Stimulated activated CD8-positive, alpha-beta memory T cell treated with anti-CD3 and anti-CD28 coated beads, Interleukin-7, amount 100 ng/mL, for 1 hour (primary cell): ENCODE measurements at places on chromosomes 12 and 14.

GRCh38 chr14:52790756-52791222 is 618 bp downstream of the GNPNAT1 start:
- no peak for DNase-seq

GRCh38 chr12:12562585-12563261 is at the start of gene DUSP16:
TSS of gene DUSP16 (minus strand) at chr12:12562863. CDS start at chr12:12521098, 41,765 bp downstream.
- peak; percentile 38 for DNase-seq

DNA sequence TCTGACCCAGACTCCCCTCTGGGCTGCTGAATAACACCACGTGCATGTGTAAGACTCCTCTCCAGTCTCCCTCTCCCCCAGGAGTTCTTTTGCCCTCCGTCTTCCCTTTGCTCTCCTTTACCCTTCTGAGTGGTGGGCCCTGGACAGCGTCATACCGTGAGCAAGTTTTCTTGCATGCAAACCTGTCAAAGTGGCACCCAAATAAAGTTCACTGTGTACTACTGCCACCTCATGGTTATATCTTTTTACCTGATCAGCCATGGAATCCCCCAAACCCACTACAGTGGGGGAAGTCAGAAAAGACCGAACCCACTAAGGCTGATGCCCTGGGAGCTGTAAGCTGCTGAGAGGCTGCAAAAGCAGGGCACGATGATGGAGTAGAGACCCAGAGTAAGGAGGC is 131.1 kb upstream of the VRK1 start:
- no peak for DNase-seq

DNA sequence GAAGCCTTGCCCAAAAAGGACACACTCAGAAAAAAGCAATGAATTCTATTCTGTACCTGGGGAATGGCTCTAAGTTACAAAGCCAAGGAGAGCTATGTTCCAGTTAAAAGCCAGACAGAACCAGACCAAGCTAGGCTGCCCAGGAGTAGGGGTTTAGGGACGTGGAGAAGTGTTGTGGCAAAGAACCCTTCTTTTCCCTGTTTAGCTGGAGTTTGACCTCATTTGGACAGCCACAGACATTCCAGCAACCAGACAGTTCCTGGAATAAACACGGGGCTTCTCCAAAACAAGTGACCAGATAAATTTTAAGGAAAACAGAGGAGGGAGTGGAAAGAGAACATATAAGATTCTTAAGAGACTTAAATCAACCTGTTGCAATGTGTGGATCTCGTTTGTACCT is 62.3 kb downstream of the GCH1 start:
- no peak for DNase-seq

- DNase-seq: no peak
Measured at GRCh38 chr14:60196291-60196690, 31.1 kb upstream of the DHRS7 start.

DNA sequence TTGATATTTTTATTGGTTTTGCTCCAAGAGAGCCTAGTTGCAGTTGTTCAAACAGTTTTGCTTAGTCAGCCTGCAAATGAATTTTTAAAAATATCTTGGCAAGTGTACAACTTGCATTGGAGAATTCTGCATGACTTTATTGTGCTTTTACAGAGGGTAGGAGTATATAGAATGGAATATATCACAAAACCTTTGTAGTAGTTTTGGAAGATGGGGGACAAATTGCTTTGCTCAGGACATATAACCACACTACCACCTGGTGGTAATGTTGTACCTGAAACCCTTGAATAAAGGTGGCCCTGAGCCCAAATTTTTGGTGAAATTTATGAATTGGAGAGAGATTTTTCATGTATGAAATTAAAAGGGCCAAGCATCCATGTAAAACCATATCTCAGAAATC is 645.2 kb downstream of the MED13L start:
- no peak for DNase-seq

DNA sequence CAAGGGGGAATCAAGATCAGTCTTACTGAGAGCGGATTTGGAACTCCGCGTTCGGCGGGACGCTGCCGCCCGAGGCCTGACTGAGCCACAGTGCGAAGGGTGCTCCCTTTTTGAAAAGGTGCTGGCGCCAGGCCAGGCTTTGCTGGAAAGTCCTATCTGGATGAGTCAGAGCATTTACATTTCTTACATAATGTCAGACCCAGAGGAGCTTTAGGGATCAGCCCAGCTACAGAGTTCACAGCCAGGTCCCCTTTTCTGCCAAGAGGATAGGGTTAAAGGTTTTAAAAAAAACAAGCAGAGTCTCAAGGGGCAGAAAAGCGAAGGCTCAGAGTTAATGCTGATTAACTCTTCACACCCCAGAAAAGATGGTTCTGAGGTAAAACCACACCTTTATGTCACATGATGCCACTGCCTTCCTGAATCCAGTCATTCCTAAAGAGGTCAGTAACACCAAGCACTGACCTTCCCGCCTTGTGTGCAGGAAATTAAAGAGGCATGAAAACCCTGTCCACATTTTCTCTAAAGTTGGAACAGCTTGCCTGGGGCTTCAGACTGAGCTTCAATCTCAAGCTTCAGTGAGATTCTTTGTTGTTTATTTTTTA is 11.7 kb upstream of the FBXL14 start:
- no peak for DNase-seq

DNA sequence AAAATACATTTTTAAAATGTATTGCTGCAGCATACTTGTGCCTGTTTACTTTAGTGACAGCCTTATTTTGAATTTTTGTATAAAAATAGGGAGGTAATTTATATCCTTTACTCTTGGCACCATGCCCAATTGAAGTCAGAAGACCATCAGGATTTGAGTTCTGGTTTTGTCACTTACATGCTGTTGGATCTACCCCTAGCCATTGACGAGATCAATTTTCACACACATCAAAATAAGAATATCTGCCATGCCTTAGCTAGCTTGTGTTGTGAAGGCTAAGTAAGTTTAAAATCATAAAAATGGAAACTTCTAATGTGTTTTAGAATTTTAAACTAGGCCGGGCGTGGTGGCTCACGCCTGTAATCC is 381.8 kb downstream of the KCNH5 start:
- DNase-seq: no peak

- DNase-seq: no peak
Measured at GRCh38 chr12:106135075-106135474, 3.7 kb downstream of the NUAK1 start.
